ENCODE measurements at places on chromosomes 11 and 22. TPM values are rescaled to one million over a fixed set of nuclear protein-coding genes. Genes with fewer than 3 reads are reported as not detected.
A peak's percentile ranks its signal among the peaks of the same experiment; 100 is the strongest.

- no peak for DNase-seq
These were observed 33.1 kb downstream of the FLRT1 start for GRCh38 chr11:64068705-64069400.

DNA sequence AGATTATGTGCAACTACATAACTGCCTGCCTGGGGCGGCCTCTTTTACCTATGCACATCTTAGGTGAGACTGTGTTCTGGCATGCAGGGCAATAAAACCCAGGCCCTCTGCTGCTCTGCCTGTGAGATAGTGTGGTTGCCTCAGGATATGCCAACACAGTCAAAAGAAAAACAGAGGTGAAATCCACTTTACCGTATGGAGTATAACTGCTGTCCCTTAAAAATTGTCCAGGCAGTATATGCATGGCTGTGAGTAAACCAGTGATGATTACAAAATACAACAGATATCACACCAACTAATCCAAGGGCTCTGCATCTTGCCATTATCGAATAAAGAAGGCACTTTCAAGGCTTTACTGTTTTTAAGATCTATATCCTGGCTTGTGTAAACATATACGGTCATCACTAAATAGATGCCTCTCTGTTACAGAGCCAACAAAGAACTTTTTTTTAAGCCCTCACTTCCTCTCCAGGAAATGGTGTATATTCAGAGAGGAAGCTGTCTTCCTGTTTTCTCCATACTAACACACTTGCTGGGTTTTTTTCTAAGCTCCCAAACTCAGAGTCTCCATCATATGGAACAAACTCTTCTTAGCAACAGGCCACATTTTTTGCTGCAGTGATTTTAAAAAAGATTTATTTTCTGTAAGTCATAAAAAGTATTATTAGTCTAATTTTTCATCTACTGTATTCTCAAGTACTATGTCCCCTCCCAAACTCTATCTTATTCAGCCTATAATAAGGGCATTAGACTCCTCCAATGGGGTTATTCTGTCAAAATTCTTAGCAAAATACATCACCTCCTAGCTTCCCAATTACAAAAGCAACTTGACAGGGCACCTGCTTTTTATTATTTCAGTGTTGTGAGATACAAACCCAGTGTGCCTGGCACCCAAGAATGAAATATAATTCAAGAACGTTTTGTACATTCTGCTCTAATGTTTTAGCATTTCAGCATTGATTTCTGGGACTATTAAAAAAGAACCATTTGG, 135.2 kb downstream of the MAML2 start:
- DNase-seq: peak; percentile 64

DNA sequence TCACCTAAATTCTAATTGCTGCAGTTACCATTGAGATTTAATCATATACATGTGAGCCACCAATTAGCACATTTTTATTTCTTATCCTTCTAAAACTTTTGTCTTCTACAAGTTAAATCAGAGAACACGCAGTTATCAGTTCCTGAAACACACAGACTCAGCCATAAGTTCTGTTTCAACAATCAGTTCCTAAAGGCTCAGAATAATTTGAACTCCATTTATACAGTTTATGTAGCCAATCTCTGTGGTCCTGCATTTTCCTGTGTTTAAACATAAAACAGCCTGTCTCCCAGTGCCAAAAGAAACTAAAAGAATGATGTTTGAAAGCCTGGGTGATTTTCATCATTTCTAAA, 2.9 kb downstream of the PLAAT3 start:
- DNase-seq: no peak

DNA sequence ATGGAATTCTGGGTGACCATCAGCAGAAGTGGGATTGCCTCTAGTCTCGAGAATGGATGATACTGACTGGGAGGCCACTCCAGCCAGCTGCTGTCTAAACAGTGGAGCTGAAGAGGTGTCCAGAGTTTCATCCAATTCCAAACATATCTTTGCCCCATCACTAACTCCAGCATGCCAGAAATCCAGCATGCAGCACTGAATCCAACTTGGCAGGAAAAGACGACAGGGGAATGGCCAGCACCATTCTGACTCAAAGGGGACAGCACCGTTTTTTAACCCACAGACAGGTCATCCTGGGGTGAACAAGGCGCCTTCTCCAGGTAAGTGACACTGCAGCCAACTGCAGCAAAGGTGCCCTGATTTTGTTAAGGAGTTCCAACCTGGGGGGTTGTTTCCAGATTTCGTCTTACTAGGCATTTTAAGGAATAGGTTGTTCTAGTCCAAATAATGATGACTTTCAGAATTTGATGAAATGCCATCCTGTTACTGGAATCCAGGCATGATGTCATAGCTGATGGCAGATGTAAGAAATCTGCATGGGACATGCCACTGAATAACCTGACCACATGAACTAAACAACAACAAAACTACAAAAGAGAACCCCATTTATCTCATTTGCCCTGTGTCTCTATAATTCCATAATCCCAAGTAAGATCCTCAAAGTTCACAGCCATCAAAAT, 32.3 kb downstream of the FEZ1 start:
- DNase-seq: no peak

DNA sequence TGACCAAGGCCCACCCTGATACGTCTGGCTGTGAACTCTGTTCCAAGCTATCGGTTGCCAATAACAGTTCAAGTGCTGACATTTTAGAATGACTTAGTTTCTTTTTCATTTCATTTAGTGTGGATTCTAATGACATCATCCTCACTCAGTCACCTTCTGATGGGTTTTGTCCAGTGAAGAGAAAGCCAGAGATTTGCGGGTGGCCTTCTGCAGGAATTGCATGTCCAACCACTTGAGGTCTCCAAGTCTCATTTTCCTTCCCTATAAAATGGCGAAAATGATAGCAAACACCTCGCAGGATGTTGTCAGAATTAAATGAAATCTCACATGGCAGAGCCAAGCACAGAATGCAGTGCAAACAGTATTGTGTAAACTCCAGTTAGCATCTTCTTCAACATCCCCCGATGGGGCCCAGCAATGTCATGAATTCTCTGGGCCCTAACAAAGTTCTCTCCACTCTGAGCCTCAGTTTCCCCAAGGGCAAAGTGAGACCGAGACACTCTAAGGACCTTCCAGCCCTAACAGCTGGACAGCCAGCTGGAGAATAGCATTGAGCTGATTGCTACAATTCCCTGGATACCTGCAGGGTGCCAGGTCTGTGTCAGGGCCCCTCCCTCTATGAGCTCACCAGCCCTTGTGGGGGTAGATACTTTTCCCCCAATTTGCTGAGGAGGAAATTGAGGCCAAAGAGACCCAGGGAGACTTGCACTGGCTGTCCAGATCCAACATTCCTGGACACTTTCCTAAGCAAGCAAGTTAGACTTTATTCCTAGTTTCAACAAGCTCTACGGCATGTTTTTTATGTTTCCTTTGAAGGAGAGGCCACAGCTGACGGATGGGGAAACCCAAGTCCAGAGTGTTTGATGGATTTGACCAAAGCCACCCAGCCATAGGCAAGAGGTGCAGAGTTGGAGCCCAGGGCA, 286.7 kb downstream of the MN1 start:
- DNase-seq: no peak

GRCh38 chr22:44360668-44361381, 48.1 kb upstream of the SHISAL1 start:
- no peak for DNase-seq

DNA sequence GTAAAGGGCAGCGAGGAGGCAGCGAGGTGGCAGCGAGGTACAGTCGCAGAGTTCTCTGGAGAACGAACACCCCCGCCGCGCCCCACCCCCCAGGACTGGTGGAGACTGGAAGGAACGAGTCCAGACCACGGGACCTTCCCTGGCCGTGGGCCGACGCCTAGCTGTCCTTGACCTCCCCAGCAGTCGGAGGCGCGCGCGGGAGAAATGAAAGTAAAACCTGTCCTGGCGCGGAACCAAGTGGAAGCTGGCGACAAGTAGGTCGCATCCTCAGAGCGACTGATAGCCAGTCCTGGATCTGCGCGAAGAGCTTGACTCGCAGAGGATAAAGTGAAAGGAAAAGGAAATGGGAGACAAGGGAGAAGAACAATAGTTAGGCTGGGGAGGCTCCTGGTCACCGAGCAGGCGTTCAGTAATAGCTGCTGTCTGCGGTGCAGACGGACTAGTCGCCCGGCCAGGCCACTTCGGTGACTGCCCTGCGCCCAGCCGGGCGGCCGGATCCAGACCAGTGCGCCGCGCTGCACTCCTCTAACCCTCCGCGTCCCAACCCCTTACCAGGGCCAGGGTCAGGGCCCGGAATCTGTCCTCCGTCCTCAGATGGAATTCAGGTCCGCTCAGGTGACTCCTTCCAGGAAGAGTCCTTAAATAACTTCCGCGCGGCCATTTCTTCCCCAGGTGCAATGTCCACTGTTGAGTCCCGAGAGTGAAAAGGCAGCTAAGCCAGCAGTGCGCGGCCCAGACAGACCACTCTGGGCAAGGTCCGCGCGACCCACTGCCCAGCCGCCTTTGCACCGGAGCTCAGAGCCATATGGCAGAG, 1.9 kb upstream of the ADM start:
- peak; percentile 74 for DNase-seq

DNA sequence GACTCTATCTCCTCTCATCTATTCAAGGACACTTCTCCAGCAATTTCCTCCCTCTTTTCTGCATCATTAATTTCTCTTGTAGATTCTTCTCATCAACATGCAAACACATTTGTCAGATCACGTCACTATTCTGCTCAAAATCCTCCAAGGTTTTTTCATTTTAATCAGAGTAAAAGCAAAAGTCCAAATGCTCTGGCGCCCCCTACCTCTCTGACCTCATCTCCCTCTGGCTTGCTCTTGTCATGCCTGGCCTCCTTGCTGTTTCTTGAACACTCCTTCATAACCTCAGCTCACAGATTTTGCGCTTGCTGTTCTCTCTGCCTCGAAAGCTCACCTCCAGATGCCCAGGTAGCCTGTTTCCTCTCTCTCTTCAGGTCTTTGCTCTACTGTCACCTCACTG, 22.4 kb downstream of the RTCB start:
- no peak for DNase-seq

- no peak for DNase-seq
These were observed 6.2 kb downstream of the KDM4F start for GRCh38 chr11:95055283-95055897.

Gene UBTFL1
- polyA plus RNA-seq: not detected

GRCh38 chr11:30586251-30587144, at the start of gene MPPED2:
Gene MPPED2, minus strand, starts transcription at chr11:30586353. Its CDS starts 5,980 bp downstream, at chr11:30580373.
- DNase-seq: peak; percentile 13

GRCh38 chr11:124202951-124203350, 19.8 kb downstream of the OR10D3 start:
- DNase-seq: no peak

Gene MS4A15
- not detected for polyA plus RNA-seq

DNA sequence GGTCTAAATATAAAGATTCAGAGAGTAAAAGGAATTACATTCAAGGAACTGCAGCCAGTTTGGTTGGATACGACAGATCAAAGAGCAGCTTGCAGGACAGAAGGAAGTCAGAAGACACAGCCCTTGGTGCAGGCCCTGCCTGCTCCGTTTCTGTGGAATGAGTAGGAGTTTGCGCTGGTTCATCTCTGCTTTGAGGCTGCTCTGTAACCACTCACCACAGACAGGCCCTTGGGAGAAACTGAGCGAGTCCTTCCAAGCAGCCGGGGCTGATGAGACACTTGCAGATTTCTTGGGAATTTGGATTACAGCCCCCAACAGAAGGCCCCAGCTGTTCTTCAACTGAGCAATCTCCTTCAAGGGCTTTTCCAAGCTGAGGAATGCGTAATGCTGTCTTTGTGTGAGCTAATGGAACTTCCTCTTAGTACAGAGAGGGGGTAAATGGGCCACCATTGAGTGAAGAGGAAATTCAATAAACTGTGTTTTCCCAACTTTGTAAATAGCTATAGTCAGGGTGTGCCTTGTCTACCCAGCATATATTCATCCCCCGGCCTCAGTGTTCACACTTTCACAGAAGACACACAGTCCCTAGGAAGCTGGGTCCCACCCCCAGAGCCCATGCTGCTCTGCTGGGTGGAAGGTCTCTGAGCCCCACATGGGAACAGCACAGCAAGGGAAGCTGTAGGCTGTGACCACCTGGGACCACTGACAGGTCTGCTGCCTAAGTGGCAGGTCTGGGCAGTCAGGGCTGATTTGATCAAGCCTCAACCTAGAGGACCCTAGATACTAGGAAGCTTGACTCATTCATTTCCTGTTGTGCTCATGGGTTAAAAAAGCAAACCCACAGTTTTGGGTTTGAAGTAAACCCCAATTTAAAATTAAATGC, 16.6 kb downstream of the IL10RA start:
- DNase-seq: peak; percentile 62

- DNase-seq: no peak
These were observed 26.6 kb upstream of the TTC12 start for GRCh38 chr11:113287801-113288200.

GRCh38 chr22:25153961-25154666, 45.5 kb upstream of the CRYBB3 start:
- no peak for DNase-seq

Gene MRGPRX3
- not detected for polyA plus RNA-seq

GRCh38 chr11:8581300-8581699, 12.7 kb downstream of the STK33 start:
- no peak for DNase-seq

GRCh38 chr22:21026783-21027692, 5.3 kb downstream of the SLC7A4 start:
- no peak for DNase-seq

Gene TREH
- polyA plus RNA-seq: not detected

DNA sequence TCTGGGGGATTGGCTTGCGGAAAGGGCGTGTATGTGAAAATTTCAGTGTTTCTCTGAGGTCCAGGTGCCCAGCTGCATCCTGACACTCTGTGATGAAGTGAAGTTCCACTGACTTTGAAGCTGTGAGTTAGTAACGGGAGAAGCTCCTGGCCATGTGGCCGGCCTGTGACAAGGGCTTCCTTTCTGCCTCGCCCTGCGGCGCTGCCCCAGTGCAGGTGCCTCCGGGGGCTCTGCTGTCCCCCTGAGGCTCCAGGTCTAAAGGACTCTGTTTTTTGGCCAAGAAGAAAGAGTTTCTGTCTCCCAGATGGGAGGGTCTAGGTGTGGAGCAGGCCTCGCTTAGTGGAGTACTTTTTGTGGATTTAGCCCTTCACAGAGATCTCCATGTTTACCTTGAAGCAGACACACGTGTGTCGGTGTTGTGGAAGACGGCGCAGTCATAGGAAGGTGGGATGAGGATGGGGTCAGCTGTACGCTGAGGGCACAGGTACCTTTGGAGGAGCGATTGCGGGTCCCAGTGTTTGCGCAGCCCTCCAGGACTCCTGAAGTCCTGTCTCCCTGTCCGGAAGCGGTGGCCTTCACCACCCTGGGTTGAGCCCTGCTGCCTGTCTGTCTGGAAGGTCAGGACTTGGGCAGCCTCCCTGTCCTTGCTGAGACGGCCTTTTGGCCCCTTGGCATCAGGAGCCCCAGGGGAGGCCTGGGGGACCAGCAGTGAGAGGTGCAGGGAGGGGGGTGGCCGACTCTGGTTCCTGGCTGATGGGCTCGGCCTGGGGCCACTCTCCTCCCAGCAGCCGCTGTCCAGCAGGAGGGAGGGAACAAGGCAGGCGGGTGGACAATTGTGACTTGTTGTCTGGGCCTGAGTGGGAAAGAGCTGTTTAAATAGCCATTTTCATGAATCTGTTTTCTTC, 1249.3 kb downstream of the BRD1 start:
- DNase-seq: no peak

Gene ASRGL1
- 2.7 TPM for polyA plus RNA-seq

Gene OR4A16
- not detected for polyA plus RNA-seq

Data from CD8-positive, alpha-beta memory T cell (primary cell).